OCI-M1 (cell line): ENCODE measurements at places on chromosomes 7 and 10.

DNA sequence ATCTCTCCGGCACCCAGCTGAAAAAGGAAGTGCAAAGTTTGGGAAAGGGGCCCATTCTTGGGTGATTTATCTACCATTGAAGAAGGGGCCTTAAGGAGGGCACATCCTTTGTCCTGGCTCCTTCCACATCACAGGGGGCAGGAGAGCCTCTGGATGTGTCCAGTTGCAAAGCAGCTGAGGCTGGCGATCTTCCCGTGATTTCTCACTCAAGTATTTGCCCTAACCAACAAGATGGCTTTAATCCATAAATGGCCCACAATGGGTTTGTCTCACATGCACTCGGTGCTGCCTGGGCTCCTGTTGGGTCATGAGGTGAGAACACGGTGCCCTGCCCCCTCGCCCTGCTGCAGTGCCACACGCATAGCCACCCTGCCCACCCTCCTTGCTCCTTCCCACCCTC lies 14.2 kb upstream of the FRMPD2 start:
- DNase-seq, result no peak

DNA sequence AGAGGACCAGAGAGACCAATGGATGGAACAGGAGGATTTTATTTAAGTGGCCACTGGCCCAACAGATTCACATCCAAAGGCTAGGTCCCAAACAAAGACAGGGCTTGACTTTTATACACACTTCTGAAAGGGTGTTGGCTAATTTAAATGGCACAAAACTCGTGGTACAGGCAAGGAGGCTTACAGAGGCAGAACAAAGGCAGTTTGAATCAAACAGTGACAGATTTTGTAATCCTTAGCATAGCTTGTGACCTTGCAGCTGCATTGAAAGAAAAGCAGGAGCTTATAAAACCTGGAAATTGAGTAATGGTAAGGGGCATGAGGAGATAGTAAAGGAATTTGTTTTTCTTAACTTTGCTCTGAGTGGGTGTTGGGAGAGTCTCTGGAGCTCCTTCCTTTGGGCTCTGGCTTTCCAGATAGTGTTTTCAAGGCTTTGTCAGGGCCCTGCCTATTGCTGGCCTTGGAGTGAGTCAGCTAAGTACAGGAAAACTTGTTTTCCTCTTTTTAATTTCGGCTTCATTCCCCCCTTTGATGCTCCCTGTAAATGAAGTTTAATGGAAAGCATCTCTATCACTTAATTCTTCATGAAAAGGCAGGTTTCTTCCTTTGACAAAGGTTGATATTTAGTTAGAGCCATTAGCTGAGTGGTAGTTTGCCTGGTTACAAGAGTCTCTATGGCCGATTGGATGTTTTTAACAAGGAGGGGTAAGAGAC lies 96.9 kb downstream of the TRIM24 start:
- DNase-seq, result no peak

DNA sequence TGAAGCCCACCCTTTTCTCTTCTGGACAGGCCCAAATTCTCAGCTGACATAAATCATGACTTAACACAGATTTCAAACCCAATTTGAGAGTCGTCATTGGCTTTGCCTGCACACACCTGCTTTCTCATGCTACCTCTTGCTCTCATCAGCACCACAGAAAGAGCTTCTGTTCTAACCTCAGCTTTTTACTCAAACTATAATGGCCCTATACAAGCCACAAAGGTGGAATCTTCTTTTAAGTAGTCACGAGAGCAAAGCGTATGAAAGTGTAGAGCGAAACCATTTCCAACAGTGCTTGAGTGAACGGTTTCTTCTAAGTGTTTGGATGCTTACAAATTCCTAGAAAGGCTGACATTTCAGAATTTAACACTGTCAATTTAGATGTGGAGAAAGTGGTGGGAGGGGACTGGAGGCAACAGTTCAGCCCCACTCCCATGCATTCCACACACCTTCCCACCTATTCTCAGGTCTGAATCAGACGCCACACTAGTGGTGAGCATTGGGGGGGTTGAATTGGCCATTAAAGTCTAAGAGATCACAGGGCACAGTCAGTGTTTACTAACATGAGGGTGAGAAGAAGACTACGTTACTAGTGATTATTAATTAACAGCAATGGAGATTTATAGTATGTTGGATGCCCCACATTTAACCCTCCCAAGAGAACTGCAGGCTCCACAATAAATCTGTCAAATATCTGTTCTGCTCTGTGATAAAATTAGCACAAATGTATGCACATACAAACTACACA lies 114.0 kb downstream of the PRKCQ start:
- DNase-seq, result no peak

- DNase-seq, result no peak
Observed at GRCh38 chr10:69517271-69517848, 55.9 kb downstream of the NEUROG3 start.

DNA sequence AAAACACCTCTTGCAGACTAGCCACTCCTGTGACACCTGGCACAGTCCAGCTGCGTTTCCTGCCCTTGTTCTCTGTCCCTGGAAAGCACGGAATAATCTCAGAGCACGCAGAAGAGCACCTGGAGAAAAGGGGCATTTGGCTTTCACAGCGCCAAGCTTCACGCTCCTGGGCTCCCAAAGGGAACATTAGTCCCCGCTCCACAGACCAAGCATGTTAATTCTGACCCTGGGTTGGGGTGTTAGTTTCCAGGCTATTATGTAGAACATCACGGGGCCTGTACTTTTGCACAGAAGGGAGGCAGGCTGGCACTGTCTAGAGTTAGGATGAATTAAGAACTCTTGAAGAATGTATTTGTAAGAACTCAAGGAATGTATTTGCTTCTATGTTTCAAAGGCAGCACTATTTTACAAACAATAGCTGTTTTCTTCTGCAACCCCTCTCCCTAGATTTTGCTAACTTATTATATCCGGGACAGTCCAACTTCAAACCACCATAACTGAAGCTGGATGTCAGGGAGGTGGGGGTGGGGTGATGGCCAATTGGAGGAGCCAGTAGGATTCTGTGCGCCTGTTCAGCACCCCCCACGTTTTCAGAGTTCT lies 62.2 kb upstream of the TRIM8 start:
- DNase-seq, result no peak

DNA sequence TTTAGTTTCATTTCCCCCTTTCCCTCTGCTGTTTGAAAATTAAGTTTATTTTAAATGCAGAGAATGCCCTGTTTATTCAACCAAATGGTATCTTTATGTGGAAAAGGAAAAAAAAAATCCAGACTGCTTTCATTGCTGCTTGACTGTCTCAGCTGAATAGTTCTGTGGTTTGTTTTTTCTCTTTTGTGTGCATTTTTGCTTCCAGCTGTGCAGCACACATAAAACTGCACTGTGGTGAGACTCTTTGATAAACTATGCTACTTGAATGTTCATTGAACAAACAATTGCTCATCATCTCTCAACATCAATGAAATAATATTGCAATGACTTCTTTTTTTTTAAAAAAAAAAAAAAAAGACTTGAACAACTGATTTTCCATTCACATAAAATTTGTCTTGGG lies 78.6 kb upstream of the GLI3 start:
- DNase-seq, result no peak

- DNase-seq, result peak; percentile 7
Observed at GRCh38 chr10:51031950-51032349, 42.3 kb upstream of the PRKG1 start.

DNA sequence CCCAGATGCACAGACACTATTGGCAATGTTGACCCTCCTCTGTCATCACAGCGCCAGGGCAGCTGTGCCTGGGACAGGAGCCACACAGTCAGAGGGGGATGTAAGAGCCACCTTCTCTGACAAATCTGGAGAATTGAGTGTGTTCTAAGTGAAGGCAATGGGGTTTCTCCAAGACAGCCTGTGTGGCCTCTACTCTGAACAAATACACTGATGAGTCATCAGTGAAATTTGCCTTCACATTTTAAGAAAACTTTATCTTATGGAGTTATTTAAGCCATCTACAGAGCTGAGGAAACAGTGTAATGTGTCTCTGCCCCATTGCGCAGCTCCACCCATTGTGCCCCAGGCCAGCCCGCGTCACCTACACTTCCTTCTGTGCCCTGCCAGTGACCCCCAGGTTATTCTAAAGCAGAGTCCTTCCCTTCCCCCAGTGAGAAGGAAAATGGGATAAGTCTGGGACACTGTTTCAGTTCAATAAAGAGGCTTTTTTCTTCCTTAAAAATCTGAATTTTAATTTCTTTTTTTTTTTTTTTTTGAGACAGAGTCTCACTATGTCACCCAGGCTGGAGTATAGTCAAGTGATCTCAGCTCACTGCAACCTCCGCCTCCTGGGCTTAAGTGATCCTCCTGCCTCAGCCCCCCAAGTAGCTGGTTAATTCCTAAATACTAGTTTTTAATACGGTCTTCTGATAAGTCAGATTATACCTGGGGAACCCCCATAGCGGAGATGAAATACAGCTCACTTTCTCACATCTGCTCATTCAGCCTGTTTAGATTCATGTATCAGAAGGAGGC lies 21.8 kb downstream of the AKR1E2 start:
- DNase-seq, result peak; percentile 58

DNA sequence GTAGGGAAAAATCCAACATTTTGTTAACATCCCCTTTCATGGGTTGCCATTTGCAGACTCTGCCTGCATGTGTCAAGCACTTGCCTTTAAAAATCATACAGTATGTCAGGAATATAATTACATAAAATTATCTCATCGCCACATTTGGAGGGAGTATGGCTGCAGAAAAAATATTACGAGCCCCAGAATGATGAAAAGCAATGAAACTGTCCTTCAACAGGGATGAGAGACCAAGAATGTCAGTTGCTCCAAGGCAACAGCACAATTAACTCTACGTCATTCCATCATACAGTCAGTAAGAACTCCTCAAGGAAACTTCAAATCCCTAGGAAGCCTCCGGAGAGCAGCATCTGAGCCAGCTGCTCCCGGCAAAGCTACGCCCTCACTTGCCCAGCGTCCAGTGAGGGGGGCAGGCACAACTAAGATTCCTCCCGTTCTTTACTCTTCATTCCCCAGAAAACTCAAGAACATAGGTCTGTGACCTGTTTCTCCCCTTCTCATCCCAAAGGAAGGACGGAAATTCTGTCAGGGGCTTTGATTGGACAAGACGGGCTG lies 132.9 kb downstream of the ANLN start:
- no peak for DNase-seq

DNA sequence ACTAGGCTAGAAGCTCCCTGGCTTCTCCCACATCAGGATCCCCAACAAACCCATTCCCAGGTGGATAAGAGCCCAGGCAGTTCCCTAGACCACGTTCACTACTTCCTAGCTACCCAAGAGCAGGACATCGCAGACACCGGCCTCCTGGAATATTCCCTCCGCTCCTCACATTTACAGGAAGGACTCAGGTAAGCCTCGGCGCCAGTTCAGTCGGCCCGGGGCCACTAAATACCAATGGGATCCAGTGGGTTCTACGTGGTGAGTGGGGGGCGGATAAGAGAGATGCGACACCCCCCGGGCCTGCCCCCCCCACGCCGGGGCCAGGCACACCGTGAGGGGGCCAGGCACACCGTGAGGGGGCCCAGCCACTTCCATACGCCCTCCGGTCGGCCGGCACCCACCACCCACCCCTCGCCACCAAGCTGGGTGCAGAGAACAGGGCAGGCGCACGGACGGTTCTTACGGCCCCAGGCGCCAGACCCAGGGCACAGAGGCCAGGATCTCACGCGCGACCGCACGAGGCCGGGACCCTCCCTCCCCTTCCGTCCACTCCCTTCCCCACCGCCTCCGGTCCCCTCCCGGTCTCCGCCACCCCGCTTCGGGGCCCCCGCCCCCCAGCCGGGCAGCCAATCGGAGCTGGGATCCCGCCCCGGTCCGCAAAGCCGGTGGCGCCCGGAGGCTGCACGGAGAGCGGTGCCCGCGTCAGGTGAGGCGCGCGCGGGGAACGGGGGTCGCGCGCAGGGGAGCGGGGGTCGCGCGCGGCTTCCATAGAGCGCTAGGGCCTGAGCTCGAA lies at the start of gene BLVRA:
Gene BLVRA (plus strand): TSS at position 652 of the 793 bp plus-strand sequence. CDS start 12,479 bp downstream, outside the sequence.
- DNase-seq, result peak; percentile 64

DNA sequence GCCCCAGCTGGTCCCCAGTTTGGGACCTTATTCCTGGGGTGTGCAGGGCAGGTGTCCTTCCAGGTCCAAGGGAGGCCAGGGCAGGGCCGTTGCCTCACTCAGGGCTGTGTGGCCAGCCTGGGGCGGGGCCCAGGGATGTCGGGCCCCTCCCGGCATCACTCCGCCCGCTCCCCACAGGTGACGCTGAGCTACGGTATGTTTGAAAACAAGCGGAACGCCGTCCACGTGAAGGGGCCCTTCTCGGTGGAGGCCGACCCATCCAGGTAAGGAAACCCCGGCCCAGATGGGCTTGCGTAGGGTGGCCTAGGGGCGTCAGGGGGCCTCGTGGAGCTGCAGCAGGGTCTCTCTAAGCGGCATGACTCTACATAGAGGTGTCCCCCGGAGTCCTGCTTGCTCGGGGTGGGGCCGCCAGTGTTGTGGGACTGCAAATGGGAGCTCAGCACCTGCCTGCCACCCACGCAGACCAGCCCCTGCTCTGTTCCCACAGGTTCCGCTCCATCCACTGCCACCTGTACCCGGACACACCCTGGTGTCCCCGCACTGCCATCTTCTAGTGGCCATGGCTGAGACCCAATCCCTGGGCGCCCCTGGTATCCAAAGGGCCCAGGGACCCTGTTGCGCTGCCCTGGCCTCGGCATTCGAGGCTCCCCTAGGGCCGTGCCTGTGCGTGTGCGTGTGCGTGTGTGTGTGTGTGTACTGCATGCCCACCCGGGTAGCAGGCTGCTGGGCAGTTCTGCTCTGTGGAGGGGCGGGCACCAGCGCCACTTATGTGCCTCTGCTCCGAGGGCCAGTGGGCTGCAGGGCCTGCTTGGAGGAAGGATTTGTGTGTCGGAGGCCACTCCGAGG lies 7.3 kb downstream of the LFNG start:
- no peak for DNase-seq

GRCh38 chr10:69333205-69333604 lies 54.9 kb downstream of the HK1 start:
- no peak for DNase-seq

- peak; percentile 23 for DNase-seq
Observed at GRCh38 chr7:36391436-36392198, 2.0 kb downstream of the ANLN start.

- no peak for DNase-seq
Observed at GRCh38 chr10:30058570-30059132, 735 bp downstream of the JCAD start.

DNA sequence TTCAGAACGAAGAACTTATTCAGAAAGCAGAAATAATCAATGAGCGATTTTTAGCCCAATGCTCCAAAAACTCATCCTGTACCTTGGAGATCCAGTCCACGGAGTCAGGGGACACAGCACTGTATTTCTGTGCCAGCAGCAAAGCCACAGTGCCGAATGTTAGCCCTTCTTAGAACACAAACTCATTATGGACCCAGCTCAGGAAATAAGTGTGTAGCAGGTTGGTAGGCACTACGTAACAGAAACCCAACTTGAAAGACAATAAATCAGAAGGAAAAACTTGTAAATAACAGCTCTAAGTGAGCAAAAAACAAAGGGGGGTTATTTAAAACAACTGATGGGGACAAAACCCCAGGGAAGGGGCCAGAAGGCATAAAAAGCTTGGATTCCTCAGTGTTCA lies 112.0 kb upstream of the PRSS1 start:
- DNase-seq, result no peak

GRCh38 chr7:27746486-27746885 lies 6.5 kb downstream of the TAX1BP1 start:
- no peak for DNase-seq

DNA sequence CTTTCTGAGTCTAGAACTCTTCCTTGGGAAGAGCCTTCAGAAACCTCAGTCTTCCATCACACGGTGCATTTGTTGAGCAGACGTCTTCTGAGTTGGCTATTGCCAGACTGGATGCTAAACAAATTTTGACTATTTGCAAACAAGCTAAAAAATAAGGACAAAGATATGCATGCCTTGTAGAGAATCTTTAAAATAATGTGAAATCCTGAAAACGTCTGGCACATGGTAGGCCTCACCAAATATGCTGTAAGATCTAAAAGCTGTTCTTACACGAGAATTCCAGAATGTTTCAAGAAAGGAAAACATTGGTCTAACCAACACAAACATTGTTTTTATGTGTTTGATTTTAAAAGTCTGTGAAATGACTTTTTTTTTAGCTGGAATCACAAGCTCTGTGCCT lies 11.3 kb downstream of the ZNF467 start:
- no peak for DNase-seq
